ENCODE measurements at places on chromosomes 3 and 15.

DNA sequence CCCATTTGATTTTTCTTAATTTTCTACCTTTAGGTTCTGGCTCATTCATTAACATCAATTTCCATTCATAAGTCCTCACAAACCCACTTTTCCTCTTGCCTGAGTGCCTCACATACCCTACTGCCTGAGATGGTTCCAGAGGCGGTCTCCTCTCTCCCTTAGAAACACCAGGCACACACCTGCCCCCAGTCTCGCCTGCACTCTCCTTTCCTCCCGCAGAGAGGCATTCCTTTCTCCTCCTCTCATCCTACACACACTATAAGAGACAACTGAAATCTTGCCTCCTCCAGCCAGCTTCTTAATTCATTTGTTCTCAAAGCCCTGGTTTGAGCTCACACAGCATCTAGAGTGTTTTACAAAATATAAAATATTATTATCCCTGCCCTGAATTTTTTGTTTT is 27.5 kb downstream of the TF start:
- DNase-seq = no peak

GRCh38 chr15:32641517-32642059 is at the start of gene SCG5:
Gene SCG5 (plus strand): TSS chr15:32641710. CDS start chr15:32643593, 1,883 bp downstream.
- no peak for DNase-seq

DNA sequence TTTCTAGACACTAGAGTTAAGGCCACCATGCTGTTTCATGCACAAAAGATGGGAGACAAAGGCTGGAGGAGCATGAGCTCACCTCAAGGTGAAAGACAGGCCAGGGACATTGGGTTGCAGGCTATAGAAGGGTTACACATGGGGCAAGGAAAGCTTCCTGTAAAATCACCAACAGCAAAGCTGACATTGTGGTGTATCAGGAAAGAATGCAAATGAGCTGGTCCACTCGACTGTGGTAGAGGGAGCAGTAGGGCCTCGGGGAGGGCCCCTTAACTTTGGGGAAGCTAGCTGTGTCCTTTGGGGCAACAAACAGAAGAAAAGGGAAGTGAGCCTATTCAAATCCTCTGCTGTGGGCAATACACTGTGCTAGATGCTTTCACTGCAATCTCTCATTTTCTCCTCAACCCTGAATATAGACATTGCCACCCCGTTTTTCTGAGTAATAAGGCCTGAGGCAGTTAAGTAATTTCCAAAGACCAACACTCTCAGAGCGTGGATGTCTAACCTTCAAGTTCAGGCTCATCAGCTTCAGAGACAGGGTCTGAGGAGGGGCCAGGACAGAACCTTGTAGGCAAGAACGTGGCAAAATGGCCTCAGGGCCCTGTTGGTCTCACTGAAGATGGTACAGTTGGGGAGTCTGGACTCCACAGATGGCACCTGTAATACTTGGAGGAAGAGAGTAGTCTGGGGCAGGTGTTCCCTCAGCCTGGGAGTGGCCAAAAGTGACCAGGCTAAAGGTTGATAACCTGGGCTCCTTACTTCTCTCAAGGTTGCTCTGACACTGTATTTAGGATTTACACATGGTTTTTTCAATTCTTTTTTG is 24.1 kb downstream of the CX3CR1 start:
- no peak for DNase-seq

DNA sequence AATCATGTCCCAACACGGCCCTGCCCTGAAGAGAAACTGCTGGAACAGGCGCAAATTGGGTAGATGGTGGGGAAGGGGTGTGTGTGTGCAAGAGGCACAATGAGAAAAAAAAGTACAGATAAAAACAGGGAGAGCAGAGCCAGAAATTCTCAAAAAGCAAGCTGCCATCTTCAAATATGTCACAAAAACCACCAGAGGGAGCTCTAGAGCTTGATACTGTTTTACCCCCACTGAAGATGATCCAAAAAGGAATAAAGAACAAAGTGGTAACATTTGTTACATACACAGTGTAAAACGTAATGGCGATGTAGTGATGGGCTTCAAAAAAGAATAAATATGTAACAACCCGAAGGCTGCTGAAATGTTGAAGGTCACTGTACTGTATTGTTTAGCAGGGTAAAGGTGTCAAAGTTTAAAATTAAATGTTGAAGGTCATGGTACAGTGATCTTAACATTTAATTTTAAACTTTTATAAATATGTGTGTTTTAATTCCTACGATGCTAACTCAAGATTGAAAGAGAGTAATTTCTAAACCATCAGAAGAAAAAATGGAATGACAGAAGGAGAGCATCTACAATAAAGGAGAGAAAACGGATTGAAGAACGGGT is 6.0 kb downstream of the SNRPA1 start:
- DNase-seq = no peak

GRCh38 chr3:155791190-155791589 is 14.9 kb downstream of the C3orf33 start:
- DNase-seq = no peak
